Spinal cord (tissue), 10 donors: ENCODE measurements at places on chromosomes 7 and 10. TPM values are rescaled to one million over a fixed set of nuclear protein-coding genes. Genes with fewer than 3 reads are reported as not detected.

DNA sequence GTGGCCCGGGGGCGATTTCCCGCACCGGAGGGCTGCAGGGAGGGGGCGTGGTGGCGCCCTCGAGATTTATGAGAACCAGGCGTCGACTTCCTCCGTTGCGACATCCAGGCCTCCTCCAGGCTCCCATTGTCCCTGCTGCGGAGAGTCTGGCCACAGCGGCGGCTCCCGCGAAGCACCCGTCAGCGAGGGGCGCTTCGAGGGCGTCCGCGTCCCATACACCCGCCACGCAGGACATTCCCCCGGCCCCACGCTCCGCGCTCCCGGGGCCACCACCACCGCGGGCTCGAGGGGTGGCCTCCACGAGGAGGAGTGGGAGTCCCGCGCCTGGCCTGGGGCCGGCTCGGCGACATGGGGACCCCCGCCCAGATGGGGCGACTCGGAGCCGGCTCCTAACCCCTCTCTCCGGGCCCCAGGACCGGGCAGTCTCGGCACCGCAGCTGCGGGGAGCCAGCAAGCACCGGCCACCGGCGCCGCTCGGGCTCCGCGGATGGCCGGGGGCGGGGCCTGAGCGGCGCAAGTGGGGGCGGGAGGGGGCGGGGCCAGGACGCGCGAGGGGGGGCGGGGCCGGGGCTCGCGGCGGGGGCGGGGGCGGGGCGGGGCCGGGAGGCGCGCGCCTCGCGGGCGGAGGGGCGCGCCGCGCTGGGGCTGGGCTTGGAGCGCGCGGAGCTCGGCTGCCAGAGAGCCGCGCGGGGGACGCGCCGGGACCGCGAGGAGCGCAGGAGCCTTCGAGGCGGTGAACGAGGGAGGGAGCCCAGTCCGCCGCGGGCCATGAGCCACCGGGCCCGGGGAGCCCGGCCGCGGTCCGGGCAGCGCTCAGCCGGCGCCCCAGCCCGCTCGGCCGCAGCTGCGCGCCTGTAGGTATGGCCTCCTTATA lies at the start of gene SH2B2:
TSS of gene SH2B2 (plus strand) at position 632 of the 874 bp plus-strand sequence. CDS start 13,683 bp downstream, outside the sequence.
- peaks cover 51% of the 10 kb centered on the region for H3K4me1 ChIP-seq
- DNase-seq, result peak; percentile 52
- H3K27me3 ChIP-seq, result no peaks in the 10 kb centered on the region
- peaks cover 22% of the 10 kb centered on the region for H3K36me3 ChIP-seq
- H3K4me3 ChIP-seq, result peak within 1 kb of the TSS; percentile 85
- peak within 1 kb of the TSS; percentile 69 for H3K27ac ChIP-seq

- H3K27me3 ChIP-seq, result no peaks in the 10 kb centered on the region
- H3K4me3 ChIP-seq, result no peak overlapping the region
- H3K36me3 ChIP-seq, result no peaks in the 10 kb centered on the region
These were observed 194.8 kb upstream of the PTN start for GRCh38 chr7:137538361-137538762.

DNA sequence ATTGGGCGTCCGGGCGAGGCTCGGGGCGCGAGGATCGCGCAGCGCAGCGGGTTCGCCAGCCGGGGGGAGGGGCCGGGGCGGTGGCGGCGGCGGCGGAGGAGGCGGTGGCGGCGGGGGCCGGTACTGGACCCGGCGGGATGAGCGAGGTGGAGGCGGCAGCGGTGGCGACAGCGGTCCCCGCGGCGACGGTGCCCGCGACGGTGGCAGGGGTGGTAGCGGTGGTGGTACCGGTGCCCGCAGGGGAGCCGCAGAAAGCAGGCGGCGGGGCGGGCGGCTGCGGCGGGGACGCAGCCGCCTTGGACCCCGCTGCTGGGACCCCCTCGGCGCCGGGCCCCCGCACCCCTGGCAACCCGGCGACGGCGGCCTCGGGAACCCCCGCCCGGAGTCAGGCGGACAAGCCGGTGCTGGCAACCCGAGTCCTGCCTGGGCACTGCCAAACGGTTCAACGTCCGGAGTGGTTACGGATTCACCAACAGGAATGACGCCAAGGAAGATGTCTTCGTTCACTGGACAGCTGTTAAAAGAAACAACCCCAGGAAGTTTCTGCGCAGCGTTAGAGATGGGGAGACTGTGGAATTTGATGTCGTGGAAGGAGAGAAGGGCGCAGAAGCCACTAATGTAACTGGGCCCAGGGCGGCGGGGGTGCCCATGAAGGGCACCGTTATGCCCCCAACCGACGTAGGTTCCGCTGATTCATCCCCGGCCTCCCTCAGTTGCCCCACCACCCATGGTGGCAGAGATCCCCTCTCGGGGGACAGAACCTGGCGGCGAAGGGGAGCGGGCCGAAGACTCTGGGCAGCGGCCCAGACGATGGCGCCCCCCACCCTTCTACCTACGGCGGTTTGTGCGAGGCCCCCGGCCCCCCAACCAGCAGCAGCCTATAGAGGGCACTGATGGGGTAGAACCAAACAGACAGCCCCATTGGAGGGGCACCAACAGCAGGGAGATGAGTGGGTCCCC lies 100.3 kb upstream of the CPXM2 start:
- no peak overlapping the region for H3K4me3 ChIP-seq
- no peak overlapping the region for H3K27ac ChIP-seq
- peaks cover 37% of the 10 kb centered on the region for H3K27me3 ChIP-seq

- H3K4me3 ChIP-seq, result no peak overlapping the region
- H3K4me1 ChIP-seq, result no peaks in the 10 kb centered on the region
- no peaks in the 10 kb centered on the region for H3K27me3 ChIP-seq
- peaks cover 3% of the 10 kb centered on the region for H3K36me3 ChIP-seq
These were observed 13.1 kb downstream of the PLCE1 start for GRCh38 chr10:94006591-94007550.

DNA sequence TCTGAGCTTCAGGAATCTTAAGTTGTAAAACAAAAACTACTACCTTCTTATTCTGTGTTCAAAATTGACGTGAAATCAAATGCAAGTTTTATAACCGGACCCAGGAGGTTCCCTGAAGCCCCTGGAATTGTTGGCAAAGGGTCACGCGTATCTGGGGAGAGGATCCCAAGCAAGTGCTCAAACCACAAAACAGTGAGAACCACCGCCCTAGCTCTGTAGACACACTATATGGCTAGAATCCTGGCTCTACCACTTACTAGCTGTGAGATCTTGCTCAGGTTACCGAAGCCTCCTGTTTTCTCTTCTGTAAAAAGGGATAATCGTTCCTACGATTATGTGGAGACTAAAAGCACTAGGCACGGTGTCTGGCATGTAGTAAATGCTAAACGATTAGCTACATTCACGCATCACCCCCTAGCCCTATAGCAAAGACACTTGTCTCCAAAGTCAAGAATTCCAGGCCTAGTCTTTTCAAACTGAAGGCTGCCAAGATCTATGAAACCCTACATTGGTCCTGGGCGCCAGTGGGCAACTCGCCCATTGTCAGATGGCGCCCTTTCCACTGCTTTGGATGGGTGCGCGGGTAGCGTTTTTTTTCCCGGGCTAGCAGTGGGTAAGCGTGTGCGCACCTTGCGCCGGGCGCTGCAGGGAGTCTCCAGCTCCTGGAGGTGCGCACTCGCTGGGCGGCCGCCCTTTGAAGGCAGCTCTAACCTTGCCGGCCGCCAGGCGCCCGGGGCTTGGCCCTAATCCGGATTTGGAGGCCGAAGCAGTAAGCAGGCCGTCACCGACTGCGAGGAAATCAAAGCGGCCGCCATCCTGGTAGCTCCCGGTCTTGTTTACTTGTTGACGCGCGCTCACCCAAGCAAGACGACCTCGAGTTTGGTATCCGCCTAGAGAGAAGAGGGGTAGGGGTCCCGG lies 11.6 kb upstream of the NKX2-3 start:
- peaks cover 22% of the 10 kb centered on the region for H3K4me1 ChIP-seq
- no peaks in the 10 kb centered on the region for H3K36me3 ChIP-seq
- no peak for DNase-seq

DNA sequence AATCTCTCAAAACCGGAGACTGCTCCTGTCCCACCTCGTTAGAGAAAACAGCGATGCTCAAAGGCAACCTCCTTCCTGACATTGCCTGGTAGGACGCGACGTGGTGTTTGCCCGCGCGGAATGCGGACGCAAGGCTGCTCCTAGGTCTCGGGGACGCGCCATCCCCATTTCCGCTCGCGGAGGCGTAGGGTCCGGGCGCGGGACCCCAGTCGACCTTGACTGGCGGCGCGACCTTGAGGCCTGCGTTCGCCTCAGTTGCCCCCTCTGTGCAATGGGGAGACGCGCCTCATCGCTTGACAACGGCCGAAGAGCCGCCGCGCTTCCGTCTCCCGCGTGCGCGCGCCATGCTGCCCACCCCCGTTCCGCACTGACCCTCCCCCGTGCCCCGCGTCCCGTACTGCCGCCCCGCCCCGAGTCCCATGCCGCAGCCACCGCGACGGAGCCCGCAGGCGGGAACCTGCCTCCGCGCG lies 412 bp upstream of the PPIA start:
- peak overlapping the region; percentile 97 for H3K4me3 ChIP-seq
- H3K36me3 ChIP-seq, result peaks cover 15% of the 10 kb centered on the region
- peak; percentile 31 for DNase-seq
- H3K27me3 ChIP-seq, result no peaks in the 10 kb centered on the region
- peaks cover 18% of the 10 kb centered on the region for H3K4me1 ChIP-seq
- peak overlapping the region; percentile 99 for H3K27ac ChIP-seq

- H3K4me3 ChIP-seq, result no peak overlapping the region
- H3K27me3 ChIP-seq, result no peaks in the 10 kb centered on the region
- H3K27ac ChIP-seq, result no peak overlapping the region
These were observed 108.0 kb downstream of the TWIST1 start for GRCh38 chr7:19009241-19009935.

DNA sequence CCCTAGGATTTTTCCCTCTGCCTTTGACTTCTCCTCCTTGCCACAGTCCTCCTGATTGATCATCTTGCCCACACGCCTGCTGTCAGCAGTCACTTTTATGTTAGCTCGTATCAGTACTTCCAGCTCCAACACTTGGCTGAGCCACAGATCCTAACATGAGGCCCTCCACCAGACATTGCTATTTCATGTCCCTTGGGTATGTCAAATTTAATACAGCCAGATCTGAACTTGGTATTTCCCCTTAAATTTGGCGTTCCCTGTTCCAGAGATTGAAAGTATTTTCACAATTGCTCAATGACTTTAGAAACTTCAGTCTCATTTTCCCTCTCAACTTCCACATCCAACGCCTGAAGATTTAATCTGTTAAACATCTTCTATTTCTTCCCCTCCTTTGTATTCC lies 140.4 kb downstream of the RNLS start:
- no peaks in the 10 kb centered on the region for H3K4me1 ChIP-seq
- DNase-seq, result no peak
- H3K27me3 ChIP-seq, result no peaks in the 10 kb centered on the region
- no peak overlapping the region for H3K4me3 ChIP-seq

DNA sequence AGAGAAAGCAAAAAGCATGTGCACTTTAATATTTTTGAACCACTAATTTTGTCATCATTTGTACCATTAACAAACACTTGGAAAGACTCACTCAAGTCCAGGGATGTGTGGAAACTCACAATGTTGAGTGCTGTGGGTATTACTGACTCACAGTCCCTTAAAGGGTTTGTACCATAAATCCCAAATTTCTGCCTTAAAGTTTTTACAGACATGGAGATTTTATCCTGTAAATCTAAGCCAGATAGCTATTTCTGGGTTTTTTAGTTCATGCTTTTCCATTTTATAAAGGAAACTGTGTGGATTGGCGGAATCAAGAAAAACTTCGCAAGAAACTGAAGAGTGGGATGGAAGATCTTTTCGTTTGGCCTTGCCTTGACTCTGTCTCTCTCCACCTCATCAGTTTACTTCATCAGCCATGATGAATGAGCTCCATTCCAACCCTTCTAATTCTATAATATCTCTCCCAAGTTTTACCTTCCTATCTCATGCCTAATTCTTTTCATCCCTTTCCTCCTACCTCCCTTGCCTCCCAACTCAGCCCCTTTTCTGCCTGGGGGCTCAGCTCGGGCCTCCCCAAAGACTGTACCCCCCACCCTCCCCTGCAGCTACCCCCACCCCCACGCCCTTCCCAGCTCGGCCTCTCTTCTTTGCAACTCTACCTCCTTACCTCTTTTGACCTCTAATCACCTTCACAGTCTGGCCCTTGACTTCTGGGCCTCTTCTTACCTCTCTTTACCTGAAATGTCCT lies 218.5 kb upstream of the MKLN1 start:
- no peak overlapping the region for H3K27ac ChIP-seq
- H3K36me3 ChIP-seq, result no peaks in the 10 kb centered on the region
- H3K4me1 ChIP-seq, result peaks cover 31% of the 10 kb centered on the region

GRCh38 chr10:88881922-88882645 lies 2.0 kb downstream of the STAMBPL1 start:
- H3K27ac ChIP-seq, result no peak overlapping the region
- no peak for DNase-seq
- H3K4me1 ChIP-seq, result no peaks in the 10 kb centered on the region
- peak overlapping the region; percentile 3 for H3K4me3 ChIP-seq
- H3K36me3 ChIP-seq, result no peaks in the 10 kb centered on the region

GRCh38 chr7:33986951-33987947 lies 81.9 kb downstream of the BMPER start:
- DNase-seq, result no peak
- H3K4me3 ChIP-seq, result no peak overlapping the region
- no peaks in the 10 kb centered on the region for H3K27me3 ChIP-seq
- H3K4me1 ChIP-seq, result no peaks in the 10 kb centered on the region
- H3K36me3 ChIP-seq, result no peaks in the 10 kb centered on the region
- H3K27ac ChIP-seq, result no peak overlapping the region

DNA sequence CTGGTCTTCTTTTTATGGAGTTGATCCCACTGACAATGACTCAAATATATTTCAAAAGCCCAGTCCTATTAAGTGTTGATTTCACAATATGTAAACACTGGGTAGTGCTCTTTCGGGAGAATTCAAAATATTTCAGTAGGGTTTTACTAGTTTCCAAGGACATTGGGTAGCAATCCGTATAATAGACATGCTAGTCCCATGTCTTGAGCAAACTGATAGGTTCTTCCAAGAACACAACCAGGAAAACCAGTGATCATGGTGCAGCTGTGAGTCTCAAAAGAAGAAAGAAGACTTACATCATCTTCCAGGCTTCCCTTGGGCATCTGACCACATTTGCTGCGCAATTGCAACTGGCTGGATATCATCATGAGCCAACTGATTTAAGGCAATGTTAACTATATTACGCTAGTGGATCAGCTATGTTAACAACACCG lies 59.3 kb upstream of the APBB1IP start:
- H3K36me3 ChIP-seq, result no peaks in the 10 kb centered on the region
- no peak overlapping the region for H3K27ac ChIP-seq
- no peaks in the 10 kb centered on the region for H3K4me1 ChIP-seq
- H3K27me3 ChIP-seq, result no peaks in the 10 kb centered on the region

- no peak overlapping the region for H3K4me3 ChIP-seq
- no peaks in the 10 kb centered on the region for H3K36me3 ChIP-seq
- H3K27ac ChIP-seq, result no peak overlapping the region
- H3K4me1 ChIP-seq, result peaks cover 45% of the 10 kb centered on the region
These were observed 544.2 kb upstream of the GALNT17 start for GRCh38 chr7:70587739-70588138.

BBS9 gene
- 67.8 TPM for total RNA-seq

LRRC18 gene
- not detected for total RNA-seq

C10orf143 gene
- 0.79 TPM for total RNA-seq

FOXI2 gene
- not detected for total RNA-seq

FOXP2 gene
- 18.0 TPM for total RNA-seq

GHRHR gene
- 2.7 TPM for total RNA-seq

CTNNA3 gene
- 63.5 TPM for total RNA-seq

CABCOCO1 gene
- 6.6 TPM for total RNA-seq

CALML3 gene
- not detected for total RNA-seq

PRXL2A gene
- 124 TPM for total RNA-seq
